Tongue (tissue), 3 donors: ENCODE measurements at places on chromosomes 4 and X. TPM values are rescaled to one million over a fixed set of nuclear protein-coding genes. Genes with fewer than 3 reads are reported as not detected.

- no peak for DNase-seq
Measured at GRCh38 chr4:3302786-3303564, 10.2 kb downstream of the RGS12 start.

DNA sequence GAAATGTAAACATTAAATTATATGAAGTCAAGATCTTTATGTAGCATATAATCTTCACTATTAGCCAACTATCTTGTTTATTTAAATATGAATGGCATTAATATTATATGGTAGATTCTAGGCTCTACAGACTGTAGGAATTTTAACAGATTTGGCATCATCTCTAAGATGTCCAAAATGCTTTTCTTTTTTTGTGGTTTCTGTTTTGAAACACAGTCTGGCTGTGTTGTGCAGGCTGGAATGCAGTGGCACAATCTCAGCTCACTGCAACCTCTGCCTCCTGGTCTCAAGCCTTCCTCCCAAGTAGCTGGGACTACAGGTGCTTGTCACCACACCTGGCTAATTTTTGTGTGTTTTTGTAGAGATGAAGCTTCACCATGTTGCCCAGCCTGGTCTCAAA is 76.2 kb downstream of the ELOVL6 start:
- no peak for DNase-seq

GRCh38 chr4:110526589-110526988 is 50.6 kb downstream of the ENPEP start:
- DNase-seq, result no peak

The GPR101 gene
- not detected for total RNA-seq

The USP17L30 gene
- total RNA-seq, result not detected

The FREM3 gene
- total RNA-seq, result not detected

GRCh38 chr4:177012918-177013545 is 220.3 kb upstream of the VEGFC start:
- DNase-seq, result no peak
